WTC11 (cell line): ENCODE measurements at places on chromosomes 11 and 22. TPM values are rescaled to one million over a fixed set of nuclear protein-coding genes. Genes with fewer than 3 reads are reported as not detected.

DNA sequence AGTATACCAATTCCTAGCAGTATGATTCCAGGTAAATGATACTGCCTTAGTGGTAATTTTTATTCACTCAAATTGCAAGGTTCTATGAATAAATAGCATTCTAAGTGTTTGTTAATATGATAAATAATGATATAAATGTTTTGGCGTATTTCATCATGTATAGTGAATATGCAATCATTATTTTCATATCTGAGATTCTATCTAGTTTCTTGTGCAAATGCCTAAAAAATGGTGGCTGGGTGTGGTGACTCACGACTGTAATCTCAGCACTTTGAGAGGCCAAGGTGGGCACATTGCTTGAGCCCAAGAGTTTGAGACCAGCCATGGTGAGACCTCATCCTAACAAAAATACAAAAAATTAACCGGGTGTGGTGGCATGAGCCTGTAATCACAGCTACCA, 13.9 kb downstream of the HIPK3 start:
- H3K4me1 ChIP-seq = peaks cover 10% of the 10 kb centered on the region; the same call in 1 of the 2 replicates
- H3K27me3 ChIP-seq = no peaks in the 10 kb centered on the region
- no peak for DNase-seq
- H3K36me3 ChIP-seq = no peaks in the 10 kb centered on the region
- no peak overlapping the region for H3K27ac ChIP-seq

GRCh38 chr22:47281126-47282106, 519.0 kb downstream of the TBC1D22A start:
- DNase-seq = no peak
- peaks cover 2% of the 10 kb centered on the region; the same call in 1 of the 2 replicates for H3K36me3 ChIP-seq
- no peaks in the 10 kb centered on the region; the same call in 1 of the 2 replicates for H3K27me3 ChIP-seq
- peaks cover under 1% of the 10 kb centered on the region; the same call in 1 of the 2 replicates for H3K4me1 ChIP-seq
- H3K4me3 ChIP-seq = no peak overlapping the region

DNA sequence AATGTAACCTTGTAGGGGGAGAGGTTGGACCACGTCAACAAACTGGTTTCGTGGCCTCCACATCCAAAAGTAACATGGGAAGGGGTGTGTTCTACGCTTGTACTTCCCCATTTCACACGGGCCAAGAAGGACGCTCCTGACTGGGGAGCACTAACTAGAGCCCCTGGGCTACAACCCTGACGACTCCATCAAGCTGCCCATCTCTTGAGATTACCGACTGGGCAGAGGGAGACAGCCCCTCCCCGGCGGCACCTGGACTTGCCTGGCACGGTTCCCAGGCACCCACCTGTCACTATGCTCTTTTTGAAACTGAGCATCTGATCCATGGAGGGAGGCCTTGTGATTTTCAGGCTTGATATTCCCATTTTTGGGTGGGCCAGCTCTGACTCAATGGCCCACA, 68.5 kb downstream of the SHANK2 start:
- peaks cover 46% of the 10 kb centered on the region for H3K4me1 ChIP-seq
- no peak overlapping the region for H3K4me3 ChIP-seq
- H3K36me3 ChIP-seq = peaks cover 33% of the 10 kb centered on the region
- no peaks in the 10 kb centered on the region for H3K27me3 ChIP-seq
- no peak for DNase-seq

DNA sequence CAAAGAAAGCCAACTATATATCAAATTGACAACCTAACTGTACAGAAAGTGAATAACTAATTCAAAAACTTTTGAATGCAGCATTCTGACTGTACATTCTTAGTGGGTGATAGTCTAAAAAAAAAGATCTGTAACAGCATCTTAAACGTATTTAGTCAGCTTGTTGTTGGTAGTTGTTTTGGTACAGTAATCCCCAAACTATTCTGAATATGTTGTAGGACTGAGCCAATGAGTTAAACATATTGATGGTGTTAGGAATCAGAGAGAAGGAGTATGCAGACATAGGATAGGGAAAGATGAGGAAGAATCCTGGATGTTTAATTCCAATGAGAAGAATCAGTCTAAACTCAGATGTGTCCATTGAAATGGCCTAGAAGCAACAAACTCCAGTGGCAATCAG, 41.9 kb upstream of the KIRREL3 start:
- no peak for DNase-seq
- H3K4me3 ChIP-seq = no peak overlapping the region
- H3K27ac ChIP-seq = no peak overlapping the region

DNA sequence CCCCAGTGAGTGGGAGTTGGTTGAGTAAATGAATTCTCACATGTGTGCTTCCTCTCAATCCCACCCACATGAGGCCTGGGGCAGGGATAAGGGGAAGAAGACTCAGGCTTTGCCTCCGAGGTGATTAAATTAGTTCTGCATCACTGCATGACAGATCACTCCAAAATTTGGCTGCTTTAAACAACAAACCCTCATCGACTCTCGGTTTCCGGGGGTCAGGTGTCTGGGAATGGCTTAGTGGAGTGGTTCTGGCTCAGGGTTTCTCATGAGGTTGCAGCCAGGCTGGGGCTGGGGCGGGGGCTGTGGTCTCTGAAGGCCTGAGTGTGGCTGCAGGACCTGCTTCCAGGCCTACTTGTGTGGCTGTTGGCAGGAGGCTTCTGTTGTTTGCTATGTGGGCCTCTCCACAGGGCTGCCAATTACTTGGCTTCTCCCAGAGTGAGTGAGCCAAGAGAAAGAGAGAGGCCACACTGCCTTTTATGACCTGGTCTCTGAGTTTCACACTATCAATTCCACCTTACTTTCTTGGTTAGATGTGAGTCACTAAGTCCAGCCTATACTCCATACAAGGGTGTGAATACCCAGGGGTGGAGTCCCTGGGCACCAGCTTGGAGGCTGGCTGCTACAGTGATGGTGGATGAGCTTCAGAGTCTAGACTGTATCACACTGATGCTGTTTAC, 15.9 kb downstream of the MOGAT2 start:
- H3K27ac ChIP-seq = no peak overlapping the region
- 0 out of 2 replicates have a peak, but pooled peaks cover 3% of the 10 kb centered on the region for H3K4me1 ChIP-seq
- H3K36me3 ChIP-seq = no peaks in the 10 kb centered on the region
- DNase-seq = no peak

GRCh38 chr22:45314054-45314721, 4.5 kb downstream of the FAM118A start:
- no peak overlapping the region for H3K27ac ChIP-seq
- peaks cover 41% of the 10 kb centered on the region for H3K4me1 ChIP-seq
- H3K36me3 ChIP-seq = no peaks in the 10 kb centered on the region; the same call in 1 of the 2 replicates

GRCh38 chr11:130915603-130916237, 559 bp downstream of the SNX19 start:
- H3K27ac ChIP-seq = no peak overlapping the region
- H3K4me3 ChIP-seq = peak overlapping the region; percentile 75
- H3K27me3 ChIP-seq = peaks cover 24% of the 10 kb centered on the region

- no peaks in the 10 kb centered on the region for H3K36me3 ChIP-seq
- no peaks in the 10 kb centered on the region for H3K27me3 ChIP-seq
- H3K27ac ChIP-seq = no peak overlapping the region
- no peak for DNase-seq
Observed at GRCh38 chr11:96238563-96239135, 104.3 kb downstream of the MAML2 start.

GRCh38 chr11:69114811-69115523, 40.8 kb upstream of the SMIM38 start:
- H3K27me3 ChIP-seq = no peaks in the 10 kb centered on the region; the same call in 1 of the 2 replicates
- peaks cover 15% of the 10 kb centered on the region for H3K36me3 ChIP-seq
- H3K4me3 ChIP-seq = no peak overlapping the region
- no peak for DNase-seq
- no peak overlapping the region for H3K27ac ChIP-seq
- no peaks in the 10 kb centered on the region for H3K4me1 ChIP-seq

- H3K27me3 ChIP-seq = no peaks in the 10 kb centered on the region
- H3K27ac ChIP-seq = no peak overlapping the region
- no peak overlapping the region for H3K4me3 ChIP-seq
Observed at GRCh38 chr11:126310200-126310991, 6.5 kb downstream of the DCPS start.

GRCh38 chr11:81476345-81476744, 1257.3 kb downstream of the FAM181B start:
- H3K36me3 ChIP-seq = no peaks in the 10 kb centered on the region
- no peaks in the 10 kb centered on the region for H3K27me3 ChIP-seq
- DNase-seq = no peak
- H3K4me3 ChIP-seq = no peak overlapping the region
- peaks cover 2% of the 10 kb centered on the region; the same call in 1 of the 2 replicates for H3K4me1 ChIP-seq
- H3K27ac ChIP-seq = no peak overlapping the region

GRCh38 chr11:78166855-78167469, 21.5 kb downstream of the KCTD21 start:
- no peak for DNase-seq
- H3K4me3 ChIP-seq = no peak overlapping the region
- no peak overlapping the region for H3K27ac ChIP-seq
- H3K36me3 ChIP-seq = no peaks in the 10 kb centered on the region
- no peaks in the 10 kb centered on the region for H3K27me3 ChIP-seq
- H3K4me1 ChIP-seq = peaks cover 6% of the 10 kb centered on the region; the same call in 1 of the 2 replicates

DNA sequence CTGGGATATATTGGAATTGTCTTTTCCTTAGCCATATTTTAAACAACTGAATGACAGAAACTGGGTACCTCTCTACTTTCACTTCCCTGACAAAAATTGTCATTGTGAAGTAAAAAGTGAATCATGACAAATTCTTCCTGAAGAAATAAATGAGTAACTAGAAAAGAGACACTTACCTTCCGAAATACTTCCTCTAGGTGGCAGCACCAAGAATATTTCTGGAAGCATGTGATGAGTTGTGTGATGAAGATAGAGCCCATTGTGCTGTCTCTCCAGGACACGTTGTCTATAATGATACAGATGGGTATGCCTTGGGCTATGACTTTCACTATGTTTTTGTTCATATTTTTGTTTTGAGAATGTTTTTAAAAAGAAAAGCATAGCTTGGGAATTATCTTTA, 21.5 kb downstream of the CASP4 start:
- DNase-seq = no peak
- H3K4me3 ChIP-seq = no peak overlapping the region
- H3K36me3 ChIP-seq = peaks cover 2% of the 10 kb centered on the region; the same call in 1 of the 2 replicates
- H3K4me1 ChIP-seq = peaks cover 5% of the 10 kb centered on the region
- H3K27me3 ChIP-seq = no peaks in the 10 kb centered on the region; the same call in 1 of the 2 replicates
- H3K27ac ChIP-seq = no peak overlapping the region

DNA sequence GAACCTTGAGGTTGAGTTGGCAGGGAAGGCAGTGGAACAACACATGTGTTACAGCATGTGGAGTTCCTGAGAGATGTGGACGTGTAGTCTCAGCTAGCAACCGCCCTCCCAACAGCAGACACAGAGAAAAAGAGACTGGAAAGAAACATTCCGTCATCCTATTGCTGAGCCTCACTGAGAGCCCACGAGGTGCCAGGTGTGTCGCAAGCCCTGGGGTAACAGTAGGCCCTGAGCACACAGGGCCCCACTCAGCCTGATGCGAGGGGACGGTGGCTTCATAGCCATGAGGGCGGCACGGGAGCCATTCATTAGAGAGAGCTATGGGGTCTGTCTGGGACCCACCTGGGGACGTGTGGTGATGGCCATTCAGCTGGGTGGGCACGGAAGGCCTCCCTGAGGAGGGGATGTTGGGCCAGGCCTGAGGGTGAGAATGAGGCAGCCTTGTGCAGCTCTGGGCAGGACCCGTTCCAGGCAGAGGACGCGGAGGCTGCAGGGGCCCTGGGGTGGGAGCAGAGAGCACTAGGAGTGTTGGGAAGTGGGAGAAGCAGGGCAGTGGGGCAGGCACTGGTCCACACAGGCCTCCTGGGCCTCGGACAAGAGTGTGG, 26.2 kb downstream of the MPPED1 start:
- no peaks in the 10 kb centered on the region for H3K36me3 ChIP-seq
- no peak overlapping the region for H3K4me3 ChIP-seq
- H3K27me3 ChIP-seq = no peaks in the 10 kb centered on the region; the same call in none of the 2 replicates
- peaks cover 10% of the 10 kb centered on the region for H3K4me1 ChIP-seq
- no peak overlapping the region for H3K27ac ChIP-seq
- no peak for DNase-seq

DNA sequence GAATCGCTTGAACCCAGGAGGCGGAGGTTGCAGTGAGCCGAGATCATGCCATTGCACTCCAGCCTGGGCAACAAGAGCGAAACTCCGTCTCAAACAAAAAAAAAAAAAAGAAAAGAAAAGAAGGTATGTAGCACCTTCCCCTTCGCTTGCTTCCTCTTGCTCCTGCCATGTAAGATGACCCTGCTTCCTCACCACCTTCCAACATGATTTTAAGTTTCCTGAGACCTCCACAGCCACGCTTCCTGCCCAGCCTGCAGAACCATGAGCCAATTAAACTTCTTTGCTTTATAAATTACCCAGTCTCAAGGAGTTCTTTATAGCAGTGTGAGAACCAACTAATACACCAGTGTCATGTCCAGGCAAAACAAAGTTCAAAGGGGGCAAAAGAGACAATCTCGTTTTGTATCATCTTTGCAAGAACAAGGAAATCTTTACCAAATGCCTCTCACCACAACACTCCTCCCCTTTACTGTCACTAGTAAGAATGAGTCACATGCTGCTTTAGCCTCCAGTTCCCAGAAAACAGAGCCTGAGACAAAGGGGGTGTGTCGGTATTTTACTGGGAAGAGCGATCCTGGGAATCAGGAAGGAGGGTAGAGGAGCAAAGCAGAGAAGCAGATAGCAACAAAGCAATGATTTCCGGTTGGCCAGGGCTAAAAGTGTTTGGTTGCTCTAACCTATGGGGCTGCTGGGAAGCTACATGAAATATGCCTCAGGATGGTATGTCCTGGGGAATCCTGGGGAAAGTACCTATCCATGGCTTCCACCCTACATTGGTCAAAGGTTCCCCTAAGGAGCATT, 10.5 kb upstream of the MCHR1 start:
- DNase-seq = no peak
- H3K27me3 ChIP-seq = no peaks in the 10 kb centered on the region
- no peak overlapping the region for H3K4me3 ChIP-seq
- peak overlapping the region; percentile 4; the same call in 1 of the 2 replicates for H3K27ac ChIP-seq

RFPL2 gene
- total RNA-seq = 0.39 to 0.48 TPM (median 0.41 TPM) in 3 replicates

ABCG4 gene
- total RNA-seq = 1.9 to 4.4 TPM (median 2.1 TPM) in 3 replicates

PYGM gene
- 6.6 to 8.7 TPM (median 8.2 TPM) in 3 replicates for total RNA-seq

KRTAP5-8 gene
- not detected in 3 replicates for total RNA-seq

CASP12 gene
- total RNA-seq = not detected in 3 replicates

DAGLA gene
- total RNA-seq = 3.1 to 3.4 TPM (median 3.4 TPM) in 3 replicates

PIWIL4 gene
- total RNA-seq = 0.33 to 0.66 TPM (median 0.62 TPM) in 3 replicates

VWCE gene
- total RNA-seq = 13.8 to 21.9 TPM (median 17.4 TPM) in 3 replicates

PLA2G3 gene
- 14.7 to 18.3 TPM (median 15.1 TPM) in 3 replicates for total RNA-seq

TMPRSS6 gene
- 0.11 to 0.14 TPM in 2 of 3 replicates, not detected in the other for total RNA-seq

GGTLC2 gene
- total RNA-seq = not detected in 3 replicates
